A549 treated with ZK216348 at 1 μM for 4 hours (cell line): ENCODE measurements at places on chromosomes 13 and 19. TPM values are rescaled to one million over a fixed set of nuclear protein-coding genes. Genes with fewer than 3 reads are reported as not detected.

SULT2B1 gene
- 12.0 to 18.2 TPM (median 16.6 TPM) in 5 replicates for total RNA-seq

SLC1A5 gene
- total RNA-seq, result 178 to 276 TPM (median 249 TPM) in 5 replicates

PSG1 gene
- 0.20 to 0.56 TPM (median 0.26 TPM) in 5 replicates for total RNA-seq

CLC gene
- total RNA-seq, result not detected in 5 replicates

TMEM221 gene
- total RNA-seq, result 0.14 to 0.91 TPM (median 0.63 TPM) in 5 replicates

KLF1 gene
- not detected in 5 replicates for total RNA-seq

PCDH9 gene
- 6.2 to 7.5 TPM (median 7.2 TPM) in 5 replicates for total RNA-seq

SIGLEC12 gene
- not detected in 5 replicates for total RNA-seq

NANOS3 gene
- 2.3 to 3.7 TPM (median 2.6 TPM) in 5 replicates for total RNA-seq
